Jurkat, Clone E6-1 (cell line): ENCODE measurements at places on chromosomes 4 and X.

DNA sequence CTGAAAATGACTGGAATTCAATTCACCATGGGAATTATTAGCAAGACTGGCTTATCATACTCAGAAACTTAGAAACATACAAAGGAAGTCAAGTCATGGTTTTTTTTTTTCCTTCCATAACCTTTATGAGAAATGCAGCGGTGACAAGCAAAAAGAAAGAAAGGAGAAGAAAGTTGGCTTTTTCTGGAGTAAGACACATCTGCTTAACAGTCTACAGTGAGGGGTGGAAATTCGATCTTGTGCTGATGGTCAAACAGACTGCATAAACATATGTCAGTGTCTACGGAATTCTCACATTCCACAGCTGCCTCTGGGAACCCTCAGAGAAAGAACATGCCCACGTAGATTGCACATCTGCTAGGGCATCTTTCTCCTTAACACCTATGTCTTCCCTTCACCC lies 54.6 kb downstream of the PROM1 start:
- no peak for DNase-seq

GRCh38 chr4:6308899-6309643 lies 39.4 kb downstream of the WFS1 start:
- no peak for DNase-seq

GRCh38 chr4:182495645-182496385 lies 252.6 kb downstream of the TENM3 start:
- no peak for DNase-seq

- no peak for DNase-seq
Measured at GRCh38 chr4:76156635-76157034, 8.4 kb upstream of the NUP54 start.

- no peak for DNase-seq
Measured at GRCh38 chrX:101347859-101348451, 587 bp downstream of the TIMM8A start.

DNA sequence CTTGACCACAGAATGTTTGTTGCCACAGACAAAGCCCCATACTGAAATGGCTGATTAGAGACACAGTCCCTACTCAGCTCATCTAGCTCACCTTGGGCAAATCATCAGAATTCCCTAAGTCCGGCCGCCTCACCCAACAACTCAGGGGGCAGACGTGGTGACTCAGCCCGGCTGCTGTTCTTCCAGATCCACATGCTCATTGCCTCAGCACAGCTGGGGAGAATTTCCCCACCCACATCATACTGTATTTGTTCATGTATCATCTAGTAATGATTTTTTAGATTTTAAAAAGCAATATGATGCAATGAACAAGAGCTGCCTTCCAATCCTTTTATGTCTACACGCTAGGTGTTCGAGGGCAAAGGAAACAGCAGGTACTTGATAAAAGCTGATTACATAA lies 333.8 kb upstream of the TENM3 start:
- no peak for DNase-seq

GRCh38 chrX:48460606-48461005 lies 9.5 kb downstream of the SLC38A5 start:
- no peak for DNase-seq

DNA sequence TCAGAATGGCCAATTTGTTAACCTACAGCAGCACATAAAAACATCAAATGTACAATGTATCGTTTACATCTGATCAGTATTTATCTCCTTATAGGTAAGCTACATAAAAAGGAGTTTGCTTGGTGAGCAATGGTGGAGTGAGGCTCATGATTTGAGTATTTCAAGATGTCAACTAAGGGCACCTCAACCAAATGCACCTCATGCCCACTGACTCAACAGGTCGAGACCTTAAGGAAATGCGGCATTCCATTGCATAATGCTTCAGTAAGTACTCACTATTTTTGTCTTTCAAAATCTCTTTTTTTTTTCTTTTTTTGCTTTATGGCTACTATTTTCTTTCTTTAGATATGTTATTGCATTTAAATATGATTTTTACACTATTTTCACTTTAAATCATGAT lies 181.0 kb upstream of the TLL1 start:
- no peak for DNase-seq

DNA sequence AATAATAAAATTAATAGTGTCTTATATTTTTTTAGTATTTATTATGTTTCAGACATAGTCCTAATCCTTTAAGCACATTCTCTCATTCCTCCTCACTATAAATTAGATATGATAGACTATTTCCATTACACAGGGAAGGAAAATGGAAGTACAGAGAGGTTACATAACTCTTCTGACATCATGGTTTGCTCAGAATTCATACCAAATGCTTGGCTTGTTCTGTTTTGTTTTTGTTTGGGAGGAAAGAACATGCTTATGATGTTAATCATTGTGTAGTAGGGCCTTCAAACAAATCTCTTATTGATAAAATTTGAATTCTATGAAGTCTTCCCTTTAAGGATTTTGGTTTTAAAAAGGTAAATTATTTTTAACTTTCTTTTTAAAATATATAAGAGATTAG lies 59.5 kb downstream of the RXFP1 start:
- DNase-seq: no peak

- no peak for DNase-seq
Measured at GRCh38 chrX:138794246-138794645, 82.7 kb upstream of the FGF13 start.

GRCh38 chrX:56499372-56499771 lies 64.1 kb upstream of the UBQLN2 start:
- DNase-seq: no peak

DNA sequence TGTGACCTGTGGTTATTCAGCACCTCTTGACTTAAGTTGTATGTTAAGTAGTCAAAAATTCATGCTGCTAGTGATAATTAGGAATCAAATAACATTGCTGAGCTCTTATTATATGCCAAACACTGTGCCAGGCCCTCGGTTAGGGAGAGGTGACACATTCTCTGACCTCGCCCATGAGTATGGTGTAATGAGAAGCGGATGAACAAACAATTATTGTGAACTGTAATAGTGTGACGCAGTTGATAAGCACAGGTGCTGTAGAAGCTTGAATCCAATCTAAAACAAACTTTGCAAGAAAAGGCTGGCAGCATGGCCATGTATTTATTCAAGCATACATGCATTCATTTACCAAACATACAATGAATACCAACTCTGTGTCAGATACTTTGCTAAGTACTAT lies 303.5 kb upstream of the HS3ST1 start:
- no peak for DNase-seq

DNA sequence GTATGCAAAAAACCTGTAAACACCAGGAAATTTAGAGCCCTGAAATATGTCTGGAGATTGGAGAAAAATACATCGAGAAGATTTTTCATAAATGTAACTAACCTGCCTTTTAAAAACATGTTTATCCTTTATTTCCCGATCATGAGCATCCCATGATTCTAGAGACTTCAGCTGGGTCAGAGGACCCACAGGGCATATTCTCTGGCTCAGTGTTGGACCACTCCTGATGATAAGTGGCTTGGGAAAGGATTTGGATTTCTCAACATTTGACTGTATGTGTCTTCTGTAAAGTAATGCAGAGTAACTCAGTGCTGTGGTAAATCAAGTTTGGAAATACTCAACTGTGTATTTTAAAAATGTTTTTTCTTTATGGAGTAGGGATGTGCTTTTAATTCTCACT lies 40.0 kb upstream of the ANK2 start:
- DNase-seq: no peak

GRCh38 chr4:99459546-99460042 lies 24.5 kb upstream of the ADH7 start:
- no peak for DNase-seq

DNA sequence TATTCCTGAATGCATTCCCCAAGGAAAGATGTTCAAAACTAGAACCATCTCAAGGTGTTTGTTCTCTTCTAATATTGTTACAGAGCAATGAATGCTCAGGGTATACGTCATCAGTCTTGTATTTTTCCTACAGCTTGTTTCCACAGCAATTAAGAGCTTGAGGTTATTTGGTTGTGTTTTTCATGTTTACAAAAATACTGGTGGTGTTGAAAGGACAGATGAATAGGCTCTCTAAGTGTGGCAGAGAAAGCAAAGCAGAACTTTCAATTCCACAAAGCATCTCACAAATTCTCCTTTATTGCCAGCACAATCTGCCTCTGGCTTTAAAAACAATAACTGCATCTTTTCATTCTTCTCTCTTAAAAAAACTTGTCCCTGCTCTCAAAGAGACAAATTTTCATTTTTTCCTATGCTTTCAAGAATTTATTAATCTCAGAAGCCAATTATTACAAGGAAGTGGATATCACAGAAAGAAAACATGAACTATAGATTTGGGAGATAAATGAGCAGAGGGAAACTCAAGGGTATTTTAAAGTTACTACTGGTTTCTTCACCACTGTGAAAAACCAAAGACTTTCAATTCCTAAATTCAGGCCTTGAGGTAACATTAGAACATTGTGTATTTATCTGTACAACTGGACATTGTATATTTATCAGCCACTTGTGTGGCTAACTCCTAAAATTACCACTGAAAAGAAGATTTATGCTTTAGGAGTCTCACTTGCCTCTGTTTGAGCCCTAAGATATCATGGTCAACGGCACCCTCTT lies 49.2 kb downstream of the DDX53 start:
- DNase-seq: no peak

- DNase-seq: no peak
Measured at GRCh38 chr4:60808726-60809485, 391.2 kb upstream of the ADGRL3 start.

GRCh38 chr4:98430708-98431403 lies 169.7 kb downstream of the RAP1GDS1 start:
- no peak for DNase-seq

- DNase-seq: no peak
Measured at GRCh38 chr4:52592287-52592686, 66.8 kb downstream of the USP46 start.

- DNase-seq: no peak
Measured at GRCh38 chr4:159422626-159423025, 319.7 kb downstream of the RAPGEF2 start.

DNA sequence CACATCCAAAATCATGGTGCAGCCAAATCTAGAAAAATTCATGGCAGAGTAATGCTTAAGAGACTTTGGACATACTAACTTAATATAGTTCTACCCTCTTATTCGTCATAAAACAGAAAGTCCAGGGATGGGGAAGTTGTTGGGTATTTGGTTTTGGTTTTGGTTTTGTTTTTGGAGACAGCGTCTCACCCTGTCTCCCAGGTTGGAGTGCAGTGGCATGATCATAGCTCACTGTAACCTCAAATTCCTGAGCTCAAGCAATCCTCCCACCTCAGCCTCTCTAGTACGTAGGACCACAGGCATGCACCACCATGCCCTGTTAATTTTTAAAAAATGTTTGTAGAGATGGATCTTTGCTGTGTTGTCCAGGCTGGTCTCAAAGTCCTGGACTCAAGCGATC lies 271.8 kb upstream of the TENM3 start:
- no peak for DNase-seq

DNA sequence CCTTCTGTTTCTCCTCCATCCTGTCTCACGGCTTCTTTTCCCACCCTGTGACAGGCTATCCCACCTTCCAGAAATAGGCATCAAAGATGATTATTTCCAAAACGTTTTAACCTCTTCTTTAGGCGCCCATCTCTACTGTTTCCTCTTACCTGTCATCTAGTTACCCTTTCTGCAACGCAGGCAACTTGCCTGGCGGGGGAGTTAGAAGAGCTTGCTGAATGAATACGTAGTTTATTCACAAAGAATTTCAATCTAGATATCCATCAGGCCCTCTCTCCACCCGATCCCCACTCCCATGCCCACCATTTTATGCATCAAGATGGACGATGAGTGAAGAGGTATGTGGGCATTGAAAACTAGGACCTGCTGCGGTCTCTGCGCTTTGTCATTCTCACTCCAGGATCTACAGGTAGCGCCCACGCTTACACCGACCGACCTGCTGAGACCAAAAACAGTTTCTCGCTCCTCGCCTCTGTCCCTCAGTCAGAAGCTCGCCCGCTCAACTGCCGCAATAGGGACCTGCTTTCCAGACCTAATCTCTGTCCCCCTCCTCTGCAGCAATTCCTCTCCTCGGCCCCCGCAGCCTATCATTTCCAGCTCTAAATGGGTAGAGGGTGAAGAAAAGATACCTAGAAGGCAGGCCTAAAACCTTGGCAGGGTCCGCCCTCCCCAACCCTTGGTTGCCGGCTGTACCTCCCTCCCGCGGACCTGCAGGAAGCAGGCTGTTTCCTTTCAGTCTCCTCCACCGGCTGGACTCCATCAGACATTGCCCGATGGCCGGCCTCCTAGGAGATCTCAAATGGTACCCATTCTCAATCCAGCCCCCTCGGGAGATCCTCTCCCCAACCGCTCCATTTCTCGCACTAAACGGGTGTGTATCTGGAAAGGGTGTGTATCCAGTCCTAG lies 624 bp downstream of the BEX5 start:
- DNase-seq: no peak

- DNase-seq: no peak
Measured at GRCh38 chr4:165922747-165923146, 49.7 kb downstream of the TLL1 start.

DNA sequence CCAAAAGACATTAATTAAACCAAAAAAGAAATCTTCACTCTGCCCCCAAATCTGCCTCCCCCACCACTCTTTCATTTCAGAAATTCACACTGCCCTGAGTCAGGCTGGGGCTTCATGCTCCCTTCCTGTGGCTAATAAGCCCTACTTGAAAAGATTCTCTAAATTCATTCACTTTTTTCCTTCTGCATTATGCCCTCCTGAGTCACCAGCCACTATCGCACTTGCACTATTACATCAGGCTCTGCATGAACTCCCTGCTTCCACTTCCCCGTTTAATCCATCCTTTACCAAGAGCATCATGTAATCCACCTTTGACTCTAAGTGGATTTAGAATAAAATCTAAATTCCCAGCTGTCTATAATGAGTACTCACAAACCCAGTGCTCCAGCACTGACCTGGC lies 295.4 kb upstream of the KLF3 start:
- no peak for DNase-seq

DNA sequence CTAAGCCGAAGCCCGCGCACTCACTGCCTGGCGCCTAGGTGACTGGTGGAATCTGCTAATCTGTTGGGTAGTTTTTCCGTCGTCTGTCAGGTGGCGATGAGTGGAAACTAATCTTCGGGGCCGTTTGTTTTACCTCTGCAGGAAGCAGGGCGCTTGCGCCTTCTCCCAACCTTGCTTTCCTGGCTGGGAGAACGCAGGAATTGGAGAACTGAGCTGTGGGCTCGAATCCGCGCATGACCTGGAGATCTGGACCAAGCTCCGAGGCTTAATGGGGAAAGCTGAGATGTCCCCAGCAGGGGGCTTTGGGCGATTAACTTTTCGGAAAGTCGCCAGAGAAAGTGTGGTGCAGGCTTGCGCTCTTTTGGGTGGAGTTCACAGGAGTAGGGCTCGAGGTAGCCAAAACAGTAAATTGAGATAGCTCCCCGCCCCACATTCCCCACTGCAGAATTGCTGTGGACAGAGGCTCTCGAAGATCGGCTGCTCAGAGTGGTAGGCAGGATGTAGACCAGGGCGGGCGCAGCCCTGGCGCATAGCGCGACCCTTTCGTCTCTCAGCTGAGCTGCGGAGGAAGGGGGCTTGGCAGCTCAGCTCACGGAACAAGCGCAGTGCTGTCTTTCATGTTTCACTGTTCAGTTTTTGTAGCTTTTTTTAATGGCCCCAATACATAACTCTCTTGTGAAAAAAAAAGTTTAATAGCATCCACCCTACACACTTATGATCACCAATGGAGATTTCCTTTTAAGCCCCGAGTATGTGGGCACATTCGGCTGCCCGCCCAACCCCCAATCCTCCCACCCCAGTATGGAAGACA lies 2.7 kb upstream of the FGF5 start:
- no peak for DNase-seq

GRCh38 chrX:69412661-69413060 lies 91.5 kb upstream of the NALF2 start:
- no peak for DNase-seq

- DNase-seq: no peak
Measured at GRCh38 chr4:121758925-121759568, 5.9 kb downstream of the SMIM43 start.
